ENCODE measurements at places on chromosomes 4 and X.

- no peak for DNase-seq
Observed at GRCh38 chrX:116277351-116278225, 107.0 kb downstream of the AGTR2 start.

DNA sequence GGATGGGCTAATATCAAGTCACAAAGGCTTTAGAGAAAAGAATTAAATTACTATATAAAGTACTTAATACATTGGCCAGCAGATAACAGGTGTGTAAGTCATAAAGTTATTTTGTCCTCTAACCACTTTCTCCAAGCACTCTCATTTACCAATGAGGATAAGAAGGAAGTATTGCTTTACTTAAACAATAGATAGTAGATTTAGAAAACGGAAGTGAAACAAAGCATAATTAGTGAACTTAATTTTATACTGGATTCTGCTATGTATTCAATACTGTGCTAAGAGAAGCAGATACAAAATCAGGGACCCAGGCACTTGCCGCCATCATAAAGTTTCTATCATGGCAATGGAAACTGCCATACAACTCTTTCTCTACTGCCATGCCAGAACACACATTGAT lies 24.0 kb downstream of the AFM start:
- no peak for DNase-seq

- no peak for DNase-seq
Observed at GRCh38 chrX:40947276-40947675, 138.0 kb upstream of the USP9X start.

DNA sequence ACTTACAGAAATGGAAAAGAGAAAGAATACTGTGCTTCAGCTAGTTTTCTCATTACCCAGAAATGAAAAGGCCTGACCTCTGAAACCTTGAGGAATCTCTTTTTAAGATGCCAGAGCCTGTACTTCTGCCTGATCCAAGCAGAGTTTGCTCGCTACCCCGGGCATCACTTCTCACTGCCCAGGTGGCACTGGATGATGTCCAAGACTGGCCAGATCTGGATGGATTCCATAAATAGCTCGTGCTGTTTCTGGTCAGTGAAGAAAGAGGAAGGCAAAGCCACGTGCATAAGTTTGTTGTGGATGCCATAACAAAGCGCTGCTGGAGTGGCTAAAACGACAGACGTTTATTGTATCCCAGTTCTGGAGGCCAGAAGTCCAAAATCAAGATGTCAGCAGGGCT lies 133.5 kb downstream of the TBL1X start:
- DNase-seq: no peak

DNA sequence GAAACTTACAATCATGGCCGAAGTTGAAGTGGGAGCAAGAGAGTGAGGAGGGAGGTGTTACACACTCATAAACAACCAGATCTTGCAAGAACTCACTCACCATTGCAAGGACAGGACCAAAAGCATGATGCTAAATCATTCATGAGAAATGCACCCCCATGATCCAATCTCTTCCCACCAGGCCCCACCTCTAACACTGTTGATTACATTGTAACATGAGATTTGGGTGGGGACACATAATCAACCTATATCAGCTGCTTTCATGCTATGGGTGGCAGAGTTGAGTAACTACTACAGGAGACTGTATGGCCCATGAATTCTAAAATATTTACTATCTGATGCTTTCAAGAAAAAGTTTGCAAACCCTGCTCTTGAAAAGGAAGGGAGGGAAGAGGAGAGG lies 155.1 kb downstream of the DEFB131A start:
- DNase-seq: no peak

DNA sequence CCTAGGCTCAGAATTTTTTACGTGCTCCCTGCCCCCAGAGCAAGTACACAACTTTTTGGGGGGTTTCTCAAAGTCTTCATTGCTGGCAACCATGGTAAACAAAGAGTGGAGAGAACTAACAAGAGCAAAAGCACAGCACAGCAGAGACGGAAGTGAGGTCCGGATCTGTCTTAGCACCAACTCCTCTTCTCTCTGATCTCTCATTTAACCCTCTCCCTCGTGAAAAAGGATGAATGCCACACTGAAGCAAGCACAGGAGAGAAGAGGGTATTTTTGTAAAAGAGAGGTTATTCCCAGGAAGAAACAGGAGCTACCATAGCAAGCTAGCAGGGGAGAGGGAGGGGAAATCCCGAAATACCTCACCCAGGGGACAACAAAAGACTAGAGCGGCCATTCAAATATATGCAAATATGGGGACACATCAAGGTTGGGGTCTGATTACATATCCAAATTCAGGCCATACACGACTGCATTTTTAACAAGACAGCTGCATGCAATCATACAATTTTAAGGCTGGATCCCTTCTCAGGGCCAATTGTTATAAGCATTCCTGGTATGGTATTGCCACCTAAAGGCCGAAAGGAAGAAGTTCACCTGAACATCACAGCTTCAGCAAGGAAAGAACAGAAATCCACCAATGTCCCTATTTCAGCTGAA lies 46.6 kb downstream of the CD40LG start:
- DNase-seq: no peak

DNA sequence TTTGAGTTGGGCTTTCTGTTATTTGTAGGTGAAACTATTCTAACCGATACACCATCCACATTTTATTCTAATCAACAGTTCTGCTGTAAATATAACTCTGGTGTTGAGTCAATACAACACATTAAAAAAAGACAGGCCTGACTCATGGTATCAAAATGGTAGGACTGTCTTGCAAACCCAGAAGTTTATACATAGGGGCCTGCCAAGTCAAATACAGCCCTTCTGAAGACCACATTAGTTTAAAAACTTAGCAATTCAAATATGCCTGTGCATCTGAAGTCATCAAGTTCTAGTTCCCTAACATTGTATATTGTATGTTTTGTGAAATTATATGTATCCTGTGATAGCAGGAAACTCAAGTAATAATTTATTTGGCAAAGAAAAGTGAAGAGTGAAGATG lies 24.4 kb upstream of the PDE5A start:
- no peak for DNase-seq

- DNase-seq: no peak
Observed at GRCh38 chr4:172674811-172675210, 493.8 kb upstream of the GALNT7 start.

DNA sequence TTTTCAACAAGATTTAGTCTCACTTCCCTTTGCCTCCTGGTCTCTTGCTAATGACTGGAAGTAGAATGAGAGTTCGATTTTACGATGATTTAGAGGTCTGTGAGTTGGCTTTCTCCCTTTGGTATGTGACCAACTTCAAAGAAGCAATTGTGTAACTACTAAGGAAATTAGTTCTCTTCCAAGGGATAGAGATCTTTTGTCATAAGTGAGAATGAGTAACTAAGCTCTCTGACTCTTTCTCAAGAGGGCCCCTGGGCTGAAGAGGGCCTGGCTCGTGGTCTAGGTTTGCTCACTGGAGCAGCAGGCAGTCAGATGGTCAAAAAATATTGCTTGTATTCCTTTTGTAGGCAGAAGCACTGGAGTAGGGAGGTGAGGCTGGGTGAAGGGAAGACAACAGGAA lies 176.3 kb downstream of the ENOX2 start:
- DNase-seq: no peak

DNA sequence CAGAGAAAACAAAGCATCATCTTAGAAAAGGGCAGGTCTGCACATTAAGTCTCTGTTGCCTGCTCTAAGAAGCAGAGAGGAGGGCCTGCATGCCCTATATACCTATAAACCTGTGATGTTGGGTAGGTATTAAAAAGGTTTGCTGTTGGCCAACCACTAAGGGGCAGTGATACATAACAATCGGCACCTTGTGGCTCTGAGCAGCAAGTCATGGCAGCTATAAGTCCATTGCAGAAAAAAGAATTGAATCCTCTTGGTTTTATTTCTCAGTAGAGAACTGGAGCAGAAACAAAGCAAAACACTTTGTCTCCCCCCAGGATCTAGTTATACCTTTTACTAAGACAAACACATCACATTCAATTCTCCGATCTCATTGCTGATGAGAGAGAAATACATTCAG lies 1364.4 kb downstream of the STIM2 start:
- DNase-seq: no peak

DNA sequence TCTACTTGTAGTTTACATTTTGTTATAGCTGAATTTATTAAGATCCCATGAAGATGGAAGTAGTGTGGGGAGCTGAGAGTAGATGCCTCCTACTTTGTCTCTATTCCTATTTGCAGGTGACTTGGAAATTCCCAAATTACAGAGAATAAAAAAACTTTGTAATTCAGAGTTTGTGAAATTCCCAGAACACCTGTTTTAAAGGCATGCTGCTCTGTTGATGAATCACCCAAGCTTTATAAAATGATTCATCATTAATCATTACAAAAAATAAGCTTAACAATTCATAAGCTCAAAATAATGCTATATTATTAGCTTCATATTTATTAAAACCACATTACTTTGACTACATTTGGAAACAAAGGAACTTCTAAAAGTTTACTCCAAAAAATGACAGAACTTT lies 856.3 kb downstream of the RPA4 start:
- DNase-seq: no peak

DNA sequence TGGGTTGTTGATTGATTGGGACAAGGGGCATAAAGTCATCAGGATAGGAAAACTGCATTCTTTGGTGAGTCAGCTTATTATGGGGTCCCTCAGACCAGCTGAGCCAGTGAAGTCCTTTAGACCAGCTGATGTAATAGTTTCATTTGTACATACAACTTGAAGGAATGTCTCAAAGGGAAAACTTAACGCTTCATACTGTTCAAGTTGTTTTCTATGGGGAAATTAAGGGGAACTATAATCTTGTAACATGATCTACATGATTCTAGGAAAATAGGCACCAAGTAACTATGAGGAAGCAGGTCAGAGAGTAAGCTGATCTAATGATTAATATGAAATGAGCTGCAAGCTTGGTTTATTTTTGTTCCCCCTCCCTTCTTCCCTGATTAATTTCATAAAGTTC lies 175.1 kb upstream of the GRID2 start:
- DNase-seq: no peak
